ENCODE measurements at places on chromosomes 7 and 10.

DNA sequence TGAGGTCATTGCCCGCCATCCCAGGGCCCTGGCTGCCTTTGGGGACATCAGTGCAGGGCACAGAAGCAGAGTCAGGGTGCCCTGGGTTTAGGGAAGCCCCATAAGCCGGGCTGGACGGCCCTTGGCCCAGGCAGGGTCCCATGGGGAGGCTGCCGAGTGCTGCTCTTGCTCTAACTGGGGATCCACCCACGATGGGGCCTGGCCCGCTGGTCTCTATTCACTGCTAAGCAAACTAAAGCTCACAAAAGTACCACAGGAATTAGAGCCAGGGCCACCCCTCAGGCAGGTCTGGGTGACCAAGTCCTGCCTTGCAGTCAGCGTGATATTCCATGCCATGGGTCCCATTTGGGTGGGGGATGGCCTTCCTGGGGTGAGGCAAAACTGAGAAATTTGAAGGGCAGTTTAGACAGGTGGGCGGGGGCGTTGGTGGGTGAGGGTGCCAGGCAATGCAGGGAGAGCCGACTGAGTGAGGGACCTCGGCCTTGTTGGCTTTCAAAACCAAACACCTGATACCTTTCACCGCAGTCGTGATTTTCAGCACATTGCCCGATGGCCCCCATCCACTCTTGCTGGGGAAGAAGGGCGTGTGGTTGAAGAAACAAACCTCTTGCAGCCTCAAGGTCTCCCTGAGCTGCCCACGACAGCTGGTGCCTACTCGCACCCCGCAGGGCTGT is 92.8 kb upstream of the PPIF start:
- DNase-seq, result no peak

- no peak for DNase-seq
Observed at GRCh38 chr7:114854369-114854768, 67.5 kb upstream of the MDFIC start.

DNA sequence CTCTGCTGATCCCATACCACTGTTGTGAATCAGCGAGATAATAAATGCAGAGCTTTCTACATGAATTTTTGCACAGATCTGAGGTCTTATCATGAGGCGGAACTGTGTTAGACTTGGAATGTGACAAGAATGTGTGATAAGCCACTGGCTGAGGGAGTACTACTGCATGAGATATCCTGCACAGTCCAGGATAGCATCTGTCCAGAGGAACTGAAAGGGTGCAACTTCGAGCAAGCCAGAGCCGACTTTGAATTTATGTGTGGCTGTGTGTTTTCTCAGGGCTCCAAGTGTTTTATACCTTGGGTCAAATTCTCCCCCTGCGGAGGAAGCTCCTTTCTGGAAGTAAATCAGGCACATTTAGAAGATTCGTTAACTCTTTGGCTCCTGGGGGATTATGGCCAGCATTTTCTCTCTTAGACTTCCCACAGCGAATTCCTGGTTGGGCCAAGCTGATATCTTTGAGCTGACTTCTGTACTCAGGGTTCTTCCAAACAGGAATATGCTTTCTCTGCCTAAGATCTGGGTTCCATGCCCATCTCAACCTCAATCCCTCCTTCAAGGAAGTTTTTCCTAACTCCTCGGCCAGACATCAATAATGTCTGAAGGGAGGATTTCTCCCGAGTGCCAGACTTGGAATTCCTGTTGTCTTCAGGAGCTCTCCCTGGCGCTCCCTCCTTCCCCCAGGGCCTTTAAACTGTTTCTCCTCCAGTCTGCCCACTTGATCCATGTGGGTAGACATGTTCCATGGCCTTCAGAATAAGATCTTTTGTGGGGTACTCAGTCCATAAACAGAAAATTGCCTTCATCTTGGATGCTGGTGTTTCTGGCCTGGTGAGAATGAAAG is 2.5 kb upstream of the MEST start:
- no peak for DNase-seq

- no peak for DNase-seq
Observed at GRCh38 chr7:35792472-35792871, 8.4 kb upstream of the SEPTIN7 start.

DNA sequence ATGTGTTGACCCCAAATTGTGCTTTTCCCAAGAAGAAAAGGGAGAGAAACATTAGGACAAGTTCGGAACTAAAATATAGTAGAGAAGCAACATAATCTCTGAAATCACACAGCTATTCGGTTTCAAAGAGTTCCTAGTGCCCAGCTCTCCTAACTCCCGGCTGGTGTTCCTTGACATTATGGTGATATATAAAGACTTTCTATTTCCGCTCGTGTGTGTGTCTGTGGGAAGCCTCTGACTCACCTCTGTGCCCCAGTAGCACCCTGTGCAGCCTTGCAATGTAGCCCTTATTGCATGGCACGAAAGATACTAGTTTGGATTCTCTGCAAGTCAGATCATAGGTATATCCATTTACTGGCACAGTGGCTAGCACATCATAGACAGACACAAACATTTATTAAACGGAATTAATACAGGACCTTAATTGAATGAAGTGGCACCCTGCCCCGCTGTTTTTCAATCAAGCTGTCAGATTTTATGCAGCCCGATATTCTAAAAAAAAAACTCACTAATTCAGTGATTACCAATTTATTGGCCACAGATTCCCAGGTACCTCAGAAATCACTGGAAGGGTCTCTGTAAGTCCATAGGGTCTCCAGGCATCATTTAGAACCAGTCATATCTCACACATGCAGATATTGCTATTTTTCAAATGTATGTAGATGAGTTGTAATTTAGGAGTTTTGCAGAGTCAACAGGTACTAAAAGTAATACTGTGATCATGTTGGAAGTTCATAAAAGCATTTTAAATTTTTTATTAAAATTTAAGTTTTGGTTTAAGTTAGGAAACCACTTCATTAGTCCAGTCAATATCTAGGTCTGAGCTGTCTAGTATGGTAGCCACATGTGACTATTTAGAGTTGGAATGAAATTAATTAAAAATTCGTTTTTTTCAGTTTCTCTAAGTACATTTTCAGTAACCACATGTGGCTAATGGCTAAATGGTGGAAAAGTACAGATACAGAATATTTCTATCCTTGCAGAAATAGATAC is 43.3 kb downstream of the SFTPD start:
- DNase-seq, result no peak

DNA sequence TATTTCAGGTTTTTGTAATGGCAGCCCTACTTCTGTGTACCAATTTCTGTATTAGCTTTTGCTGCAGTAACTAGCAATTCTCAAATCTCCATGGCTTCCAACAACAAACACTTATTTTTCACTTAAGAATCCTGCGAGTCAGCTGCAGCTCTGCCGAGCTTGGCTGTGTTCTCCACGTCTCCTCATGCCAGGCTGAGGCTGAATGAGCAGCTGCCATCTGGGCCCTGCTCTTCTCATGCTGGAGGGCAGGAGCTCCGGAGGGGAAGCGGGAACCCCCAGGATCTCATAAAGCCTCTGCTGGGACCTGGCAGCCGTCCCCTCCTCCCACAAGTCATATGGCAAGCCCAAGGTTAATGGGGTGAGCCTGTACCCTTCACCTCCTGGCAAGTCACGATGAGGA is 591.1 kb downstream of the SDK1 start:
- no peak for DNase-seq

- DNase-seq, result no peak
Observed at GRCh38 chr7:99121496-99122021, 22.3 kb downstream of the SMURF1 start.

DNA sequence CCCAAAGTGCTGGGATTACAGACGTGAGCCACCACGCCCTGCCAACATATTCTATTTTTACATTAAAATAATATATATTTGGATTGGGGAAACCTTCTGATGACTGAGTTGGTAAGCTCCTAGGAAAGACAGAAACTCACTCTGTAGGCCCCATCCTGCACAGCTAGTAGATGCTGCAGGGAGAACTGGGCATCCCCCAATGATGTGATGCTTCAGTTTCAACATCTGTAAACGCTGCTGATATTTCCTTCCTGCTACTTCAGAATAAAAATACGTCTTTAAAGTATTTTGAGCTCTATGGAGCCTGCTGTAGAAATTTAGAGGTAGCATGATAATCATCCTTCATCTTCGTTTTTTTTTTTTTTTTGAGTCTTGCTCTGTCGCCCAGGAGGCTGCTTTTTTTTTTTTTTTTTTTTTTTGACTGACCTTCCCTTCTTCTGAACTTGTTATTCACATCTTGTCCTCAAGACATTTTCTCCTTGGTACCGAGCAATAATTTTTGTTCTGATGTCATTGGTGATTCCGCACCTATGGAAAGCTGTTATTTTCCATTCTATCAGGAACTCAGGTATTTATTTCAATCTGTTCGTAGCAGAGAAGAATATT is 21.8 kb upstream of the INPP5F start:
- no peak for DNase-seq

- DNase-seq, result no peak
Observed at GRCh38 chr10:52256832-52257691, 57.0 kb upstream of the DKK1 start.
